Activated CD8-positive, alpha-beta T cell treated with anti-CD3 and anti-CD28 coated beads for 36 hours (primary cell): ENCODE measurements at places on chromosomes 2 and 18. TPM values are rescaled to one million over a fixed set of nuclear protein-coding genes. Genes with fewer than 3 reads are reported as not detected.

The SOWAHC gene
- total RNA-seq = 0.29 TPM

The NT5C1B gene
- total RNA-seq = not detected

The RAX gene
- total RNA-seq = not detected

The WNT10A gene
- total RNA-seq = 29.2 TPM

The ZNG1B gene
- total RNA-seq = 46.1 TPM

The AQP12A gene
- not detected for total RNA-seq

The CRYGD gene
- total RNA-seq = not detected

The EIF5B gene
- total RNA-seq = 71.6 TPM

The CROCC2 gene
- total RNA-seq = not detected

The PTPRN gene
- 0.92 TPM for total RNA-seq

The UGT1A4 gene
- total RNA-seq = not detected

The CYP26B1 gene
- not detected for total RNA-seq

The TPO gene
- total RNA-seq = not detected

The SPP2 gene
- not detected for total RNA-seq

The DTNA gene
- 0.41 TPM for total RNA-seq

The SOX11 gene
- total RNA-seq = not detected

The KIF3C gene
- total RNA-seq = 3.6 TPM

The SNTG2 gene
- 2.5 TPM for total RNA-seq

The PLEKHA3 gene
- total RNA-seq = 22.2 TPM

The VWC2L gene
- total RNA-seq = not detected

The NIF3L1 gene
- total RNA-seq = 35.3 TPM

The OTX1 gene
- not detected for total RNA-seq

The POTEJ gene
- total RNA-seq = not detected

The SERPINB4 gene
- not detected for total RNA-seq

The TUBB8B gene
- not detected for total RNA-seq

The DES gene
- total RNA-seq = not detected
